ENCODE measurements at places on chromosomes 16 and 17. TPM values are rescaled to one million over a fixed set of nuclear protein-coding genes. Genes with fewer than 3 reads are reported as not detected.

The SPATA32 gene
- total RNA-seq, result 0.17 TPM

The TBX6 gene
- total RNA-seq, result 0.34 TPM

The LPO gene
- total RNA-seq, result not detected

The RNF151 gene
- total RNA-seq, result not detected

The HAS3 gene
- 38.6 TPM for total RNA-seq

The ICAM2 gene
- not detected for total RNA-seq

The KCNJ2 gene
- 0.08 TPM for total RNA-seq

The MRM3 gene
- 54.2 TPM for total RNA-seq

The ENPP7 gene
- not detected for total RNA-seq

The TMEM235 gene
- not detected for total RNA-seq

The MYOCD gene
- total RNA-seq, result 0.96 TPM

The LDAF1 gene
- 18.1 TPM for total RNA-seq

The RASL10B gene
- 0.10 TPM for total RNA-seq

The NOD2 gene
- not detected for total RNA-seq

The PRAC1 gene
- not detected for total RNA-seq

The SP6 gene
- 3.0 TPM for total RNA-seq

Measured in A549 treated with CpdA at 1 μM for 4 hours (cell line).